Right lobe of liver (tissue), 6 donors: ENCODE measurements at places on chromosomes 7 and 10. TPM values are rescaled to one million over a fixed set of nuclear protein-coding genes. Genes with fewer than 3 reads are reported as not detected.

GRCh38 chr10:133422223-133422806 is 2.1 kb downstream of the SPRN start:
- DNase-seq: peak; percentile 49
- no peak overlapping the region for H3K4me3 ChIP-seq
- H3K27ac ChIP-seq: no peak overlapping the region
- no peaks in the 10 kb centered on the region for H3K36me3 ChIP-seq

The PRLHR gene
- not detected for total RNA-seq

GRCh38 chr10:124231168-124232155 is 138.1 kb upstream of the CHST15 start:
- no peaks in the 10 kb centered on the region for H3K36me3 ChIP-seq
- no peak overlapping the region for H3K4me3 ChIP-seq
- H3K4me1 ChIP-seq: no peaks in the 10 kb centered on the region

DNA sequence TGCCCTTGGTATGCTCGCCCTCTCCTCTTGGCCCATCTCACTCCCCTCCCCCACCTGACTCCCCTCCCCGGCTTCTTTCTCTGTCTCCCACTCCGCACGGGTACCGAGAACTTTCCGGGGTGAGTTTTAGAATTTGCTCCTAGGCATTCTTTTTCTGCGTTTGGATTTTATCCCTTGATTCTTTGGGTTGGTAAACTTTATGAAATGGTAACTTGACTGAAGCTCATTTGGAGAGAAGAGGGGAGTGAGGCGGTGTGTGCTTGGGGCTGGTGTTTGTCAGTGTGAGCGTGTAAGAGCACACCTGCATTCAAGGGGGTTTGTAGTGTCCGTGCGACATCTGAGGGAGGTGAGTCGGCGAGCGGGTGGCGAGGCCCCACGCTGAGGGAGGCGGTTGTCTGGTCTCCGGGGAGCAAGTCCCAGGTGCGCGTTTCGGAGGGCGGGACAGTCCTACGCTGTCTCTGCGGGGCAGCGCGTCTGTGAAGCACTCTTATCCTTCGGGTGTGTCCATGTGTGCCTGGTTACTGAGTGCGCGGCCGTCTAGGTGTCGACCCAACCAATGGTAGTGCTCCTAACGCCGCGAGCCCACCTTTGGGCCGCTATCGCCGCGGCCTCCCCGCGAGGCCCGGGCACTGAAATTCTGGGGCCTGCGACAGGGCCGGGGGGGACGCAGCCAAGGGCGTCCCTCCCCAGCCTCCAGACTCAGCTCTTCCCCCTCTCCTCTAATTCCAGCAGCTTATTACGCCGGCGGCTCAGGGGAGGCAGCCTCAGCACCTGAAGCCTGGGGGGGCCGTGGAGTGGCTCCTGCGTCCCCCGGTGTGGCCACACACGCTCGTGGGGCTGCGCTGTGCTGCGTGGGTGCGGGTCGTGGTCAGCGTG is 2.6 kb upstream of the ZNF503 start:
- H3K4me1 ChIP-seq: peaks cover 5% of the 10 kb centered on the region
- no peaks in the 10 kb centered on the region for H3K27me3 ChIP-seq
- H3K36me3 ChIP-seq: no peaks in the 10 kb centered on the region
- H3K27ac ChIP-seq: no peak overlapping the region

The GNGT1 gene
- total RNA-seq: not detected

DNA sequence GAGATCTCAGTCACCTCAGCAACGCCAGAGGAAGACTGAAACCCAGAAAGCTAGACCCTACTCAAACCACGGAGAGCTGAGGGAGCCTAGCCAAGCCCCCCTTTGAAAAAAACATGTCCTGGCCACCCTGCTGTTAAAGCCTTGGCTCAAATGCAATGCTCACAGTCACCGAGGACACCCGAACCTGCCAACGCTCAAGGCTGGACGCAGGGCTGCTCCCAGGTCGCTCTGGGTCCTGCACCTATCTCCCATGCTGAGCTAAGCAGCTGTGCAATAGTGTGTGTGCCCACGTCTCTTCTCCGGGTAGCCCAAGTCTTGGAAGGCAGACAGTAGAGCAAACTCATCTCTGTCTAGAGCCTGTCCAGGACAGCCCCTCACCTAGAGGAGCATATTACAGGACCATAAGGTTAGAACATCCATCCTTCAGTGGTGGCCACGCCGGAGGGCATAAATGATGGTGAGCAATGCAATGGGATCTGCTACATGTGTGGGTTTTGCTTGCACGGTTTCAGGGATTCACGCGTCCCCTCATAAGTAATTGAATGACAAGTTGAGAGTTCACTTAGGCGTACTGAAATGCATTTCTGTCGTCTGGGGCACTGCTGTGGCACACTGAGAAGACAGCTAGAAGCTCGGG is 94.2 kb upstream of the DDC start:
- no peaks in the 10 kb centered on the region for H3K4me1 ChIP-seq
- peak overlapping the region; percentile 77 for H3K27ac ChIP-seq
- H3K36me3 ChIP-seq: no peaks in the 10 kb centered on the region
- no peak for DNase-seq

The FIGNL1 gene
- 2.2 TPM for total RNA-seq

DNA sequence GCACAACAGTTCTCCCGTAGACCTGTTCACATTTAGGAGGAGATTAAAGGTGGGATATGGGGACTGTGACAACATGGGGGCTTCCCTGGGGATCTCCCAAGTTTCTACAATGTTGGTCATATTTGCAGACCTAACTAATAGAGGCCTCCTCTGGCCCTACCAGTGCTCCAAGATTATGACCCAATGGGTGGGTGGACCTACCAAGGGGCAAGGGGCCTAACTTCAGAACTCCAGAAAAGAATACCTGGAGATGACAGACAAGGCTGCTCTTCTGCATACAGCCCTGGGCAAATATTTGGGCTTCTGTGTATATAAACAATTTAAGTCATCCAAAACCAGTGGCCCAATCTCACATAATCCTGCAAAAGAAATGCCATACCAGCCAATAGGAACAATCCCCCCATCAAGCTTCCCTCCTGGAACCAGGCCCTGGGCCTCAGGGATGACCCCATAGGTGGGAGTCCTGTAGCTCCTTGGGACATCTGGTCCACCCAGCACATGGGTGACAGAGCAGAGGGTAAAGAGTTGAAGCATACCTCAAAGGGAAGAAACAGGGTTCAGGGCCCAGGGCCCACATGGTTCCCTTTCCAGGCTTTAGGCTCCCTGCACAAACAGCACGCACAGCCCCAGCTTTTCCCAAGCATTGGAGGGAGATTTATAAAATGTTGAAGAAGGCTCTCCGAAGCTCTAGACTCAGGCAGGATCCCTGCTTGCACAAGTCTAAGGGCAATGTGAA is 86.1 kb upstream of the CHST15 start:
- no peaks in the 10 kb centered on the region for H3K27me3 ChIP-seq
- H3K36me3 ChIP-seq: no peaks in the 10 kb centered on the region
- H3K27ac ChIP-seq: no peak overlapping the region
- no peaks in the 10 kb centered on the region for H3K4me1 ChIP-seq
- no peak overlapping the region for H3K4me3 ChIP-seq
- DNase-seq: no peak

DNA sequence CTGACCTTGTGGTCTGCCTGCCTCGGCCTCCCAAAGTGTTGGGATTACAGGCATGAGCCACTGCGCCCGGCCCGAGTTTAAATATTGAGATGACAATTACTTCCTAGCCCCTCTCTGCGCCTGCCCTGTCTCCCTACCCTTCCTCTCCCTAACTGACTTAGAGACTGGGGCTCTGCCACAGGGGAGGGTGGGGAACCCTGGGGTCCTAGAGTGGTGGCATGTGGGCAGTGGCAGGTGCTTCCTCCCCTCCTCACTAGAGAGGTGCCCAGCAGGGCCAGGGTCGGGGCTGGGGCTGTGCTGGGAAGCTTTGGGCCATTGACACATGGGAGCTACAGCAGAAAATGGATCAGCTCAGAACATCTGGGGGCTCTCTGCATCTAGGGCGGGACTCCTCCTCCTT is 7.0 kb upstream of the ACHE start:
- no peaks in the 10 kb centered on the region for H3K27me3 ChIP-seq
- no peak overlapping the region for H3K27ac ChIP-seq
- H3K4me3 ChIP-seq: no peak overlapping the region
- H3K4me1 ChIP-seq: no peaks in the 10 kb centered on the region
- no peaks in the 10 kb centered on the region for H3K36me3 ChIP-seq
- DNase-seq: no peak

The NUTM2E gene
- total RNA-seq: 0.16 TPM

The KCND2 gene
- not detected for total RNA-seq
